NCI-H2227 treated with DMSO at 0.1 percent for 48 hours (cell line): ENCODE measurements at places on chromosomes 3 and 15.

DNA sequence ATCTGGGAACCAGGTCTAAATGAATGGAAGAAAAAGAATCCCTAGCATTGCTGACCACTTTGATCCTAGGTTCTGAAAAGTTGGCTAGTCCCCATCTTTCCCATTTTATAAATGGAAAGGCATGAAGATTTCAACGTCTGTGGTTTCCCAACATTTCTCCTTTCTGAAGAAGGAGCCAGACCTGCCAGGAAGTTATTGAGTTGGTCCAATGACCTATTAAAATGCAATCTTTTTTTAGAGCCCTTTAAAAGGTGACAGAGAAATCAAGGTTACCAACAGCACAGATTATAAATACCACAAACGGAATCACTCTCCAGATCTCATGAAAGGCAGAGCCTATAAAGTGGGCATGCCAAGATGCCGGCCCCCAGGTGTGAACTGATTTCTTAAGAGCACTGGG lies 505.6 kb upstream of the THBS1 start:
- no peak for DNase-seq

DNA sequence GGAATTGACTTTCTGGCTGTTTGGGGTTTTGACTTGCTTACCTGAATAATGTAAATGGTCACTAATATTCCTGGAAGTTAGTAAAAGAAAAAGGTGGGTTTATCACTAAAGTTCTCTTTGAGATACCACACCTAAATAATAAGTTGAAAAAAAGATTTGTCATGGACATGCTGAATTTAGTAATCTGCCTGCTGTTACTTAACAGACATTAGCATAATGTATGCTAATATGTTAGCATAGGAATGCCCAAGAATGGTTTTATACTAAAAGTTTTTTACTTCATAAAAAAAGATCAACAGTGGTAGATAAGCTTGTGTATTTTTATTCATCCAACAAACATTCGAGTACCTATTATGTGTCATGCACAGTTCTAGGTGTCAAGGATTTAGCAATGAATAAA lies 36.5 kb downstream of the GMPS start:
- no peak for DNase-seq

DNA sequence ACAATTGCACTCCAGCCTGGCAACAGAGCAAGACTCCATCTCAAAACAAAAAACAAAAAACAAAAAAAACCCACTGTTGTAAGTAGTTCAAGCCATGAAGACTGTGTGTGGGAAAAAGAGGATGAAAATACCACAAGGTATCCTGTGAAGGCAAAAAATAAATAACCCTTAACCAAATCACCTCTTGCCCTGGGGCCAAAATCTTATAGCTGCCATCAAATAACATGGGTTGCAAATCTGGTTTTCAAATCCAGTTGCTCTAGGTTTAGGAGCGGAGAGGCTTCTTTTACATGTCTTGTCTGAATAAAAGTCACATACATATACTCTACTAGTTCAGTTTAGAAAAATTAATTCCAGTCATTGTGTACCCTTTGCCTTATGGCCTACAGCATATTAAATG lies 87.0 kb upstream of the STT3B start:
- DNase-seq: no peak

DNA sequence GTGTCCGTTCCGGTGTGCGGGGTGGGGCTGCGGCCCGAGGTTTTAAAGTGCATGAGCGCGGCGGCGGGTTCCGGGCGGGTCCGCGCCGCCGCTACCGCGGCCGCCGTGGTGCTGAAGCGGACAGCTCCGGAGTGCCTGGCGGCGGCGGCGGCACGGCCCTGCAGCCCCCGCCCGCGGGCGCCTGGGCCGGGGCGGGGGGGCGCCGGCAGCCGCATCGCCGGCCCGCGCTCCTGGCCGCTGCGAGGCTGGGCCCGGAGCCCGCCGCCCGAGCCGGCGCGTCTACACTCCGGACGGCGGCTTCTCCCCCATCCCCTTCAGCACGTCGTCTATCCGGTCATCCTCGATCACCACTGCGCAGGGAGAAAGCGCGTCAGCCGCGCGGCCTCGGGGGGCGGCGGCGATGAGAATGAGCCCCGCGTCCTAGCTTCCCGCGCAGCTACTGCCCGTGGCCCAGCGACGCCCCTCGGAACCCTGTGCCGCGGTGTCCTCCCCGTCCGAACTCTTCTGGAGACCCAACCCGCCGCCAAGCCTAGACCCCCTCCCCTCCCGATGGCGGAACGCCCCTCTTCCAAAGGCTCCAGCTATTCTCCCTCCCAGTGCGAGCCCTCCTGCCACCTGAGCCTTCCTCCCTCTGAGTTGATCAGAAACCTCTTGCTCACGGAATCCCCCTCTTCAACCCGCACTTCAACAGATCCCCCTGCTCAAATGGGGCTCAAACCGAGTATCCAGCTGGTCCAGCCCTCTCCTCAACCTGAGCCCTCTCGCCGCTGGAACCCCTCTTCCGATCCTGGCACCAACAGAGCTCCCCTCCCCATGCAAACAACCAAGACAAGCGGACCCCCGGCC lies 1.3 kb downstream of the CAMK2N2 start:
- DNase-seq: peak; percentile 20

- no peak for DNase-seq
Measured at GRCh38 chr15:100021653-100022052, 288.4 kb upstream of the LYSMD4 start.

DNA sequence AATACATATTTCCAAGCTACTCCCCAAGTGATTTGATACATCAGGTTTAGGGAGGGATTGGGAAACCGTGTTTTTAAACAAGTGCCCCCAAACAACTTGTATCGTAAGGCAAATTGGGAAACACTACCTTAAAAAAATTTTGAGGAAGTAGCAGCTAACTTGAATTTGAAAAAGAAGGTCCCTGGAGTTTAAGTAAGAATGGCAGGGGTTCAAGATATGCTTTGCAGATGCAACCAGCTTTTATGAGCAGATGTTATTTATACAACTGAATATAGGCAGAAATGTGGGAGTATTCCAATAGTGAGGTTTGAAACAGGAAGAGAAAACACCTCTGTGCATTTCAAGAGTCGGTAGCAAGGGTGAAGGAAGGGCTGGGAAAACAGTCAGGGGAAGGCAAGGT lies 139.6 kb downstream of the IL20RB start:
- no peak for DNase-seq

DNA sequence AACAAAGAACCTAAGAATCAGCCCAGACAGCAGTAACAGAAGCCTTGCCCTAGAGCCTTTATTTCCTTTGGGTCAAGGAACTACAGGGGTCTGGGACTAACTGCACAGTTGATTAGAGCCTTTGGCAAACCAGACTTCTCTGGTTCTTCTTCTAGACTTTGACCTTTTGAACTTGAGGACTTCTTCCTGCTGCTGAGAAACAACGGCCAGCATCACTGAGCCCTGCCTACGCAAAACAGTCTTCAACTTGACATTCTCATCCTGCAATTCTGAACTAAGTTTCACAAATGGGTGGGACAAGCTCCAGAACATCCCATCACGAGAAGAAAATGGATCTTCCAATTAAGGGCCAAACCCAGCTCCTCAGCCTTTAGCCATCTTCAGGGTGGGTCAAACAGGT lies 31.4 kb downstream of the CMTM6 start:
- DNase-seq: no peak

DNA sequence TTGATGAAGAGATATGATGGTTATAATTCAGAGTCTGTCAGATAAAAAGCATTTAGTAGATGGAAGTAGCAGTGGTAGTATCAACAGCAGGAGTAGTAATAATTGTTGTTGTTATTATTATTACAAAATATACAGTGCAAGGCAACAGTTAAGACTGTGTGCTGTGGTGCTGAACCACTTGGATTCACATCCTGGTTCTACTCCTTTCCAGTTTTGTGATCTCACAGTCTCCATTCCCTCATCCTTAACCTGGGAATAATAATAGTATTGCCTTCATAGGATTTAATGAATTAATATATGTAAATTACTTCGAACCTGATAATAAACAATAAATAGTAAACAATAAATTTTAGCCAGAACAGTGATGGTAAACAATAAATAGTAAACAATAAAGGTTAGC lies 37.1 kb upstream of the TSC22D2 start:
- DNase-seq: no peak

GRCh38 chr3:170247875-170248274 lies 25.7 kb downstream of the PRKCI start:
- no peak for DNase-seq

DNA sequence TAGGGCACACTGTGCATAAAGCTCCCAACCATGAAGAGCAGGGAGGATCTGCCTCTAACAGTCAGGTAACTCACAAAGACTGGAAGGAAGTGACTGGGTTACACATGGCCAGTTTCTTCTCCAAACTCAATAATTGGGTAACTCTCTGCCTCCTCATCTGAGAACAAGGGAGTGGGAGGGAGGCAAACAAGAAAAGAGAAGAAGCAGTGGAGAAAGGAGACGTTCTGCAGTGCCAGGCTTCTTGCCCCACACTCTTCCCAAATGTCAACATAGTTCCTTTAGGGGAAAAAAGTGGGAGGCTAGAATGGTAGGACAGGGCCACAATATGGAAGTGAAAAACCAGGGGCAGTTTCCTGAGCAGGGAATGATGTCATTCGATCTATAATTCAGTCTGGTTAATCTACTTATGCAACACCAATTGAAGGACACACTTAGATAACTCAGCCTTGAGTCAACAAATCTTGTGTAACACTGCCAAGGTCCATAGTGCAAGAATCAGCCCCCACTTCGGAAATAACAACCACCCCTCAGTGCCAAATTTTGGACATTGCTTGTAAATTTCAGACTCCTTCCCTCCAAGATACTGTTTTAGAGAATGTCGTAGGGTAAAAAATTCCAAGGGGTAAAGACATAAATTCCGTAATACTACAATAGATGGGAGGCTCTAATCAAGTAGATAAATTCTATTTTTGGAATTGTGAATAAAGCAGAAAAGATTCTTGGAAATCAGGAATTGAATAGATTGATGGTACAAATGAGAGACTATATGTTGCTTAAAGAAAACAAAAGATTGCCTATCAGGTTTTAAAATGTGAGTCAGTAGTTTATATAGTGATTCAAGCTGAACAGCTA lies 143.0 kb downstream of the LPP start:
- DNase-seq: no peak

- no peak for DNase-seq
Measured at GRCh38 chr15:95626501-95627361, 703.8 kb upstream of the NR2F2 start.

DNA sequence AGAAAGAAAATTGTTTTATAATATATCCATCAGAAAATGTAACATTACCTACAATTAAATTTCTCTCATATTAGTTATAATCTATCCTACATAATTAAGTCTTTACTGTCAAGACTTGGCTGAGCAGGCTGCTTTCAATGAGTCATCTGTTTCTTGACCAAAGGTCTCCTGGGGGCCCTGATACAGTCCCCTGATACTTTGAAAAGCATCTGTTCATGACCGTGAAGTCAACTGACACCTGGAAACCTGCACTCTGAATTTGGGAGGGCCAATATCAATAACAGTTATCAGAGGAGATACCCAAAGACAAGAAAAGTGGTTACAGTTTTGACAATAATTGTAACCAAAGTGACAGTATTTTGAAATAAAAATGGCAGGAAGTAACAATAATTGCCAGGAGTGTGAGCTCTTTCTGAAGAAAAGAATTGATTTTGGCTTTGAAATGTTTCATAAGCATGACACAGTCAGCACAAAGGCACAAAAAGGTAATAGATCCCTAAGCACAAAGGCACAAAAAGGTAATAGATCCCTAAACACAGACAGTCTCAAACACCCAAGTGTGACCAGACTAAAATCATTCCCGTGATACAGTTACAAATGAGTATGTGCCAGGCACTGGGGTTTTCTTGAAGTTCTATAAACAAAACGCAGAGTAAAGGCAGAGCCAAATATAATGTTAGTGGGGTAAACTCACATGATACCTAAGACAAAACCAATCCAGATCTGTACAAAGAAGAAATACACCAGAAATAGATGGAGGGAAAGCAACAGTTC lies 260.7 kb downstream of the PLOD2 start:
- DNase-seq: no peak

DNA sequence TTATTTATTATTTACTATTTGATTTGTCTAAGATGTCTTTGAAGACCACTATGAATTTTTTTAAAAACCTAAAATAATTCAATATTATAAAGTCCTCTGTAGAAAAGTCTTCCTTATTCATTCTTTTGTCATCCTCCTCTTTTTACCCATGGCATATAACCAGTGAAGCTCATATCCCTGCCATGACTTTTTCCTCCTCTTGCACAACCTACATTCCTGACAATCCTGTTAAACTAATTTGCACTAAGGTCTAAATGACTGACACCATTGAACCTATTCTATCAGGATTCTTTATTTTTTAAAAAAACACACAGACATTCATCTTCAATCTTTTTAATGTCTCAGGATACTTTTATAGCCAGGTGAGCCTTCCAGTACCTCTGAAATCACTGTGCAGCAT lies 159.9 kb upstream of the SLC2A2 start:
- DNase-seq: no peak

GRCh38 chr3:7447197-7447769 lies 586.4 kb downstream of the GRM7 start:
- DNase-seq: no peak

GRCh38 chr3:36575241-36575640 lies 189.1 kb downstream of the DCLK3 start:
- DNase-seq: no peak

DNA sequence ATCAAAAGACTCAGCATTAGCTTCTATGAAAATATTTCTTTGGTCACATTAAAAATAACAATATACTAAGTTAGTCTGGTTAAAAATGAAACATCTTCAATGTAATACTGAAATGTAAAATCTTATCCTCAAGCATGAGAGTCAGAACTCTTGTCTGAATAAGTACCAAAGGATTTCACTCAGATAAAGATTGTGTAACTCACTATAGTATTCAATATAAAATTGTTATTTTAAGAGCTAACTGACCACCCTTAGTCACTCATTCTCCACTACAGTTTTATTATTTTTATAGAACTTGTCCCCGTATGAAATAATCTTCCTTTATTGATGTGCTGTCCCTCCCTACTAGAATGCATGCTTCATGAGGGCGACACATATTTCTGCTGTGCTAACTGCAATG lies 426.3 kb downstream of the MECOM start:
- DNase-seq: no peak

- DNase-seq: no peak
Measured at GRCh38 chr3:62884096-62884870, 9.1 kb upstream of the CADPS start.

GRCh38 chr15:91874992-91875660 lies 21.6 kb downstream of the SLCO3A1 start:
- DNase-seq: no peak

GRCh38 chr3:15754047-15754446 lies 43.7 kb downstream of the ANKRD28 start:
- no peak for DNase-seq

DNA sequence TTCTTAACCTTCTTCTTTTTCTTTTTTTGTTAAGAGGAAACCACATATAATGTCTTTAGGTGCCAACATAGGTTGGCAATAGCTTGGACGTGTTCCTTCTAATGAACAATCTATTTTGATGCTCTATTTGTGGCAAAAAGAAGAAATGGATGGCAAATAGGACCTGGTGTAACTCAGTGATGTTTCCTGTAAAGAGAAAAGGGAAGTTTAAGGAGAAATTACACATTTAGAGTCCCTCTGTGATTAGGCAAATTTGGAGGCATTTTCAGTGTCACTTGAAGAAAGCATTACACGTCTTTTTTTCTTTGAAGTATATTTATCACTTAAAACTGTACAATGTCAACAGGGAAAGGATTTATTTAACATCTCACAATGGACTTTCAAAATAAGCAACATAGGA lies 327.1 kb downstream of the ZIC1 start:
- no peak for DNase-seq
